ENCODE measurements at places on chromosomes 12 and 14.

DNA sequence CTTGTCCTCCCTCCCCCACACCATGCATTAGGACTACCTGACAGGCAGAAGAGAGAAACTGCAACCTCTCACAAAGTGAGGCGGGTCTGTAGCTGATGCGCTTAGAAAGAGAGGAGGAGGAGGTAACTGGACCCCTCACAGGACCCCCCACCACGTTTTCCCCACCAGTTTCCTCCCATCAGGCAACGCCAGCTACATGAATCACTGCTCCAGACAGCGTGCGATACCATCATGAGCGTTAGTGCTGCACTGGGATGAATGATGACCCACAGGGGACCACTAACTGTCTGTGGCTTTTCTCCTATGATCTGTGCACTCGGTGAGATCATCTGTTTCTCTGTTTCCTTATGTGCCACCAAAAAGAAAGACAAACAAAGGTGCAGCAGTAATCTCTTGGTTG, 77.7 kb downstream of the KCNK10 start:
- DNase-seq = no peak

- DNase-seq = no peak
These were observed 36.0 kb upstream of the GARIN6 start for GRCh38 chr12:99611599-99611998.

DNA sequence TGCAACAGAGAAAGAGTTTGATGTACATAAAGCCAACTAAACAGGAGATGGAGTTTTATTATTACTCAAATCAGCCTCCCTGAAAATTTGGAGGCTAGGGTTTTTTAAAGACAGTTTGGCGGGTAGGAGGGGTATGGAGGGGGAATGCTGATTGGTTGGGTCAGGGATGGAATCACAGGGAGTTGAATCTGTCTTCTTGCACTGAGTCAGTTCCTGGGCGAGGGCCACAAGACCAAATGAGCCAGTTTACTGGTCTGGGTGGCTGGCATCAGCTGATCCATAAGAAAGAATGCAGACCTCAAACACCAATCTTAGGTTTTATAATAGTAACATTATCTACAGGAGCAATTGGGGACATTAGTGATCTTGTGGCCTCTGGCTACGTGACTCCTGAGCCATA, 64.9 kb downstream of the RIN3 start:
- DNase-seq = no peak

DNA sequence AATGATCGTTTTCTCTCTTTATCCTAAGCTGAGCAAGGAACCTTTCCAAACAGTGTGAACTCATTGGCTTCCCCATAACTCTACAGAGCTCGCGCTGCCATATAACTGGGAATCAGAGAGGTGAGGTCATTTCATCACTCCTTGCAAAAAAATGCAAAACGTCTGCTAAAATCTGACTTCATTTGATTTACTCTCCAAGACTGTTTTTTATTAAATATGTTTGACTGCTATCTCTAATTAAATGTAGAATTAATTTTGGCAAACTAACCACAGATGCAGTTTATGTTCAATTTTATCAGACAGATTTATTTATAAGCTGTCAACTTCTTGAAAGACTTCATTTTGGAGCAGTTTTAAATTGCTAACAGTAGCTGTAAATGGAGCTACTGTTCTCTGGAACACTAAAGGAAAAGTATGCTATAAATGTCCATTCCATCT, 131.6 kb upstream of the SOX5 start:
- DNase-seq = no peak

DNA sequence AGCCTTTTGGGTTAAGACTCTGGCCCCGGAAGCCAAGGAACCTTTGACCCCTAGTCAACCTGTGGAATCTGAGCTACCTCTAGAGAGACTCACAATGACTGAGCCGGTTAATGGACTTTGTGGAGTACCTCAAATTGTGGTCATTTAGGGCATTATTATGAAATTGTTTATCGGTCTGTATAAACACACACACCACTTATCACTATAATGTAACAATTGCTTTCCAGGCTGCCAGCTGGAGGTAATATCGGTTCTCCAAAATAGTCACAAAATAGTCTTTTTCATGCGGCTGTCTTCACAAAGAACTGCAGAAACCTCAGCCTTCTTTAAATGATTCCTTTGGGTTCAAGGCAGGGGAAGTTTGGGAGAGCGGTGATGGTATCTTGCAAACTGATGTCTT, 144.2 kb downstream of the DACT1 start:
- DNase-seq = no peak

DNA sequence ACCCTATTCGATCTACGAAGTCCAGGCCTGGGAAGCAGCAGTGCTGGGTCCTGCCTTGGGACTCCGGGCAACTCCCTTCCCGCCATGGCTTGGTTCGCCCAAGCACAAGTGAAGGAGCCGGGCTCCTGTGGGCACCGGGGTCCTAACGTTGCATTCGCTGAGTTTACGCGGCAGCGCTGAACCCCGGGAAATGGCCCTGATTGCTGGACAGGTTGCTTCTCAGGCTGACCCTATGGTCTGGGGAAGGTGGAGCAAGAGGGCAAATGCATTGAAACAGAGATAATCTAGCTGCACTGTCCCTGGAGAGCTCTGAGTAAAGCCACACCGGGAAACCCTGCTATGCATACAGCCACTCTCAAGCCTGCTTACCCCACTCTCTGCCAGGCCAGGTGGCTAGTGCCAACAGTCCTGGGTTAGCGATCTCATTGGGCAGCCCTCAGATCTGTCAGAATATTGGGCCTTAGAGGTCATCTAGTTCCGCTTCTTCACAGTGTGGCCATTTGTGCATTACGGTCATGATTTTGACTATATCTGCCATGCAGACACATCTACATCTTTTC, 11.3 kb downstream of the SYNE3 start:
- no peak for DNase-seq

DNA sequence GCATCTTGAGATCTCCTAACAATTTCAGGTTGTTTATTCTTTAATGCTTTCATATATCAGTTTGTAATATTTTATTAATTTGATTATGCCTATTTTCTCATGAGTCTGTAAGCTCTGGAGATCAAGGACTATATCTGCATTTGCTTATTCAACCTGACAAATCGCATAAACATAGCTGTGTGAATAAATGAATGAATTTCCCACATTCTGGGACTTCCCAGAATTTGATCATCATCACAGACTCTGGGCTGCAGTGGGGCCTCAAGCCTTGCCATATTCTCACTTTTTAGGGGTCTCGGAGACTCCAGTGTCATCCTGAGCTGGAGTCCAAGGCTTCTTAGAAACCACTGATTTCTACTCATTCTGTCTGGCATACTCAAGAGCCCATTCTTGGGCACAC, 180.5 kb downstream of the DAD1 start:
- no peak for DNase-seq

DNA sequence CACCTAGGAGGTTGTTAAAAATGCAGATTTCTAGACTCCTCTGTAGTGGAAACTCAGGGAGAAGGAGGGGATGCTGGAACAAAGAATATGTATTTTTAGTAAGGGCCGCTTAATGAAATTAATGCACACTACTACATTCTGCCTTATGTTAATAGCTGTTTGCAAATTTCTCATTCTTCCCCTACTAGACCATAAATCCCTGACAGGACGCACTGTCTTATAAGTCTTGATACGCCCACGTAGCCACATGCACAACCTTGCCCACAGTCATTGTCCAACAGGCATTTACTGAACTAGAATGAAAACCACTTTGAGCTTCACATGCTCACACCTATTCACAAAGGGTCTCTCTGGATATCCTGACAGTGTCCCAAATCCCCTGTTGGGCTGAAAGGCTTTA, 10.5 kb downstream of the KRT2 start:
- no peak for DNase-seq

DNA sequence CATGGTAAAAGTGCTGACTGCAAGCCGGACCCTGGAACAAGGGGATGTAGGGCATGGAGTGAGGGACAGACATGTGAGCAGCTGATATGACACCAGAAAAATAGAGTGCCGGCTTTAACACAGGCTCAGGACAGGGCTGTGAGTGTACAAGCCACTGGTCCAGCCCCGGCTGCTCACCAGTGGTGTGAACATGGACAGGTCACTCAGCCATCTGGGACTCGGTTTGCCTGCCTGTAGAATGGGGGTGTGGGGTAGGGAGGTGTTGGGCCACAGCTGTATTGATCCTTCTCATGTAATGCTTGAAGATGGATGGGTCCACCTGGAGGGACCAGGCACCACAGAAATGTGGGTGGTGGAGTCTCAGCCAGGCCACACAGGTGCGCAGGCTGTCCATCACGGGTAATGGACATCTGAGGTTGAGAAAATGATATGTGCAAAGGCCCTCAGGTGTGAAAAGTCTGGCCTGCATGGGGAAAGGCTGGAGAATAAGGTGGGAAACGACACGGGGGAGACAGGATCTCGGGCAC, 10.6 kb upstream of the KRT74 start:
- no peak for DNase-seq

DNA sequence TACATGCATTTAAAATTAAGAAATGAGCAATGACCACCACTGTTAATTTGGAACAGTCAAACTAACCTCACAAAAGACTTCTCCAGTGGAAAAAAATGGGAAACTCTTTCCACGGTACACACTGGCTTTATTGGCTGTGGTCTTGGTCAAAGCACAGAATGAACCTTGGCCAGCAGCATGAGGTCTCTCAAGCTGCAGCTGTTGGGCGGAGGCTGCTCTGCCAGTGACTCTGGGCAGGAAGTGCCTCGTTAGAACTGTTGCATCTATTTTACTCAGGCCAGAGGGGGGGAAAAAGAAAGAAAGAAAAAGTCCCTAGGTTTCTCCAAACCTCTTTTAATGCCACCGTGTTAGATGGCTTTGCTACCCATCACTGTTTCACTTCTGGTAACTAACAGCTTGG, 279.8 kb upstream of the DIO2 start:
- no peak for DNase-seq

GRCh38 chr14:61641914-61642613, 53.2 kb upstream of the HIF1A start:
- DNase-seq = no peak

DNA sequence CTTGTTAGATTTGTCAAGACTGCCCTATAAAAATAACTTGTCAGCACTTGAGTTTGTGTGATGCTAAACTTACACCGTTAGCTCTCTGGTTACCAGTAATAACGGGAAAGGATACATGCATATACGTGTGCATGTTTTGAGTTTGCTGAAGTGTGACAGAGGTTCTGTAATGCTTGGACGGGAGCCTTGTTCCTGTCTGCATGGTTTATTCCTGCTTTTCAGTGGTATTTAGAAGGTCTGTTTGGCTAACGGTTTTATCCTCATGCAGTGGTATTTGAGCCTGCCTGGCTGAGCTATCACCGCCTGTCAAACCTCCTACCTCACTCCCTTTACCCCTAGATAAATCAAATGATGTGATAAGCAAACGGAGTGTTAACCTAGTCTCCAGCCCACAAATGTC, 305.6 kb downstream of the GALC start:
- DNase-seq = no peak

GRCh38 chr12:30877105-30877875, 49.3 kb upstream of the TSPAN11 start:
- DNase-seq = no peak

- DNase-seq = no peak
These were observed 90.3 kb upstream of the EEA1 start for GRCh38 chr12:93019212-93019927.

- DNase-seq = no peak
These were observed 38.9 kb downstream of the RASSF8 start for GRCh38 chr12:25997201-25997963.

GRCh38 chr14:94022532-94023411, 3.4 kb upstream of the OTUB2 start:
- DNase-seq = no peak

- DNase-seq = no peak
These were observed 22.7 kb upstream of the CORO1C start for GRCh38 chr12:108753976-108754375.

GRCh38 chr14:104321802-104322130, 183.4 kb downstream of the KIF26A start:
- no peak for DNase-seq

DNA sequence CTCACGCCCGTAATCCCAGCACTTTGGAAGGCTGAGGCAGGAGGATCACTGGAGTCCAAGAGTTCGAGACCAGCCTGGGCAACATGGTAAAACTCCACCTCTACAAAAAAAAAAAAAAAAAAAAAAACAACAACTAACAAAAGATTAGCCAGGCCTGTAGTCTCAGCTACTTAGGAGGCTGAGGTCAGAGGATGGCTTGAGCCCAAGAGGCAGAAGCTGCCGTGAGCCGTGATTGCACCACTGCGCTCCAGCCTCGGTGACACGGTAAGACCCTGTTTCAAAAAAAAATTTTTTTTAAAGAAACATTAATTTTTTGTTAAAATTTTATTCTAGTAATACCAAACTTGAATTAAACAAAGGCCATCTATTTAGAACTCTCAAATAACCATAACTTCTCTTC, 77.8 kb downstream of the PPP2R5E start:
- no peak for DNase-seq

DNA sequence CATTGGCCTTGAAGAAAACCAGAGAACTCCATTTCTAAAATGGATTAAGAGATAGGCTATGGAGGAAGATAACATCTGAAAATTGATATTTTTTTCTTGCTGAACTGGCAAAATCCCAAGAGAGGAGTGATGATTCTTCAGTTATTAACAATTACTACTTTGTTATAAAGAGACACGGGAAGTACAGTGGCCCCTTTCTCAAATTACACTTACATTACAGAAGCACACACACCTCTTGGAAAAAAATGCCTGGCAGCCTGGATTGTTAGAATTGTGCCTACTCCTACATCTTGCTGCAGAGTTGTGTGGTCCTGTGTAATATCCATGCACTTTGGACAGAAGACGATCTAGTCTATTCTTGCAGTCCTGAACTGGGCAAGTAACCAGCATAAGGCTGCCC, 71.7 kb downstream of the TGFB3 start:
- no peak for DNase-seq

GRCh38 chr12:65656891-65657351, 167.4 kb upstream of the HMGA2 start:
- DNase-seq = no peak

DNA sequence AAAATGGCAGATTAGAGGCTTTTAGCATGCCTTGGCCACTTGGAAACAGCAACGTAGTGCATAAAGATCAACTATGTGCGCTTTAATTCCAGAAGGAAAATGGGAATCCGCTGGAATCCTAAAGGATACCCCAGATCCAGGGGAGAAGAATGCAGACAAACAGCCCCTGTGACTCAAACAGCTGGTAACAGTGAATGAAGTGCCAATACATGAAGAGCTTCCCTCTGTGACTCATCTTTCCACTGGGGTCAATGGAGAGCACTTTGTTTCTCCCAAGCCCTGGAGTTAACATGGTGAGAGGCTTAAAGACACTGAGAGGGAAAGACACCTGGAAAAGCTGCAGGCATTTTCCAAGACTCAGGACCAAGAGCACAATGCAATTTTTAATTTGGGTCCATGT, 263.1 kb downstream of the CEP128 start:
- DNase-seq = no peak

DNA sequence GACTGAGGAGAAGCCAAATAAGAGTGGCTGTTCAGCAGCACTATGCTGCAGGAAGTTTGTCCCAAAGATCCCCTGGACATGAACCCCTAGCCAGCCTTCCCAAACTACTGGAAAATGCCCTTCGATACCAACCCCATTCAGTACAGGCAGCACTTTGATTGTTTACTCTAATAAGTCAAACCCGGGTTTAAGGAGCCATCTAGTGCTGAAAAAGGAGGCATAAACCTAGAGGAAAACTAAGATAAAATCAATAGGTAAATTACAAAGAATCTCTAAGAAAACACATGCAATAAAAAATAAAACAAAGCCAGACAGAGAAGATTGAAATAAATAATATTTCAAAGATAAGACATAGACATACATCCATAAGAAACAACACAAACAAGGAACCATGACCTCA, 771.6 kb downstream of the RPS29 start:
- DNase-seq = no peak

Measured in stimulated activated CD8-positive, alpha-beta memory T cell treated with anti-CD3 and anti-CD28 coated beads, Interleukin-12 subunit alpha, Interleukin-12 subunit beta, amount 100 ng/mL, for 4 hours (primary cell).